ENCODE measurements at places on chromosomes 11 and 22. TPM values are rescaled to one million over a fixed set of nuclear protein-coding genes. Genes with fewer than 3 reads are reported as not detected.
A peak's percentile ranks its signal among the peaks of the same experiment; 100 is the strongest.

PDXP gene
- total RNA-seq, result 10.6 TPM

CARD16 gene
- 0.50 TPM for total RNA-seq

SCARF2 gene
- 9.1 TPM for total RNA-seq

FAM227A gene
- 8.9 TPM for total RNA-seq

OR52I1 gene
- total RNA-seq, result not detected

KCTD17 gene
- 18.1 TPM for total RNA-seq

OR5B17 gene
- total RNA-seq, result not detected

PGR gene
- under 0.01 TPM for total RNA-seq

CBX6 gene
- 28.3 TPM for total RNA-seq

TCIRG1 gene
- 84.2 TPM for total RNA-seq

- DNase-seq, result peak; percentile 51
Measured at GRCh38 chr11:129643031-129643721, 172.5 kb upstream of the TMEM45B start.

DNA sequence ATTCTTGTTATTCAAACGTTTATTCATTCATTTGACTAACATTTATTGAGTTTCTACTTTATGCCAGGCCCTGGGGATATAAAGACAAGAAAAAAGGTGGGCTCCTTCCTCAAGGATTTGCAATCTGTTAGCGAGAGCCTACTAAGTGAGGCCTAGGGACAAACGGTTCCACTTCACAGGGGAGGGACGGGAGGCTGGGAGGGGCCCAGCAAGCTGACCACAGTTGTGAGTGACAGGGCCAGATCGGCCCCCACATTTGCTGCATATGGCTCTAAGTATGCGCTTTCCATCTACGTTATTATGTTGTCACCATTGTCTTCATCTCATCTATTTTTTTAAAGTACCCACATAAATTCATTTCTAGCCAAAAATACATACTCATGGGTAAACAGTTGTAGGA, 271.1 kb downstream of the BUD13 start:
- no peak for DNase-seq

GRCh38 chr22:34001701-34002466, 81.6 kb upstream of the LARGE1 start:
- DNase-seq, result no peak

DNA sequence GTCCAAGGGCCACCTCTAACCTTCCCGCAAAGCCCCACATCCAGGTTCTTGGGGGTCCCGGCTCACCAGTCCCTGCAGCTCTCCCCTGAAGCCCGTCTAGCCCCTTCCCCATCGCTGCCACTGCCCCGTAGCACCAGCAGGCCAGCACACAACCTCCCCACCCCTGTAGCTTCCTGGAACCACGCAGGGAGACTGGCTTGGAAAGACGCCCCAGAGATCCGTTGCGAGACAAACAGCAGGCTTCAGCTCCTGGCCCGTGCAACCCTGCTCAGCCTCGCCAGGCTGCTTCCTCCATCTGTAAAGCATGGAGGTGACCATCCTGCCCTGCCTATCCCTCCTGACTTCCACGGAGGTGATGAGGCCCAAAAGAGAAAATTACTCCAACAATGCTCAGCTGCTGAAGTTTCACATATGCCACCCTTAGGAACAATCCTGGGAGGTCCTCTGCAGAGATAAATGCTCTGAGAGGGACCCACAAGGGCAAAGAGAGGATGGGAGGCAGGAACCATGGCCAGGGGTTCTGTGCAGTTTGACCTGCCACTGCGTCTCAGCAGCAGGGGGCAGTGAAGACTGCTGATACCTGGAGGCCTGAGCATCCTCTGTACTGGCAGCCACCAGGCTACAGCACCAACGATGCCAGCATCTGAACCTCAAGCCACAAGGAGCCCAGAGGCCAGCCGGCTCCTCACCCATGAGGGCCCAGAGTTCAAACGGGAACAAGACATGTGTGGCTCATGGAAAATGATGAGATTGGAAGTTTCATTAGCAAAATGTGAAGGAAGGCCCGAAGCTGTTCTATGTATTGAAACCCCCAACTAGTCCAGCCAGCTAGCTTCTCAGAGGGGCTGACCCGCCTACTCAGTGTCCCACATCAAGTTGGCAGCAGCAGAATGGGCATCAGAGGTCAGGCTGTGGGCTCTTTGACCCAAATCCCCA, 16.1 kb downstream of the DGCR2 start:
- no peak for DNase-seq

- DNase-seq, result no peak
Measured at GRCh38 chr11:83760932-83761331, 474.8 kb upstream of the CCDC90B start.

DNA sequence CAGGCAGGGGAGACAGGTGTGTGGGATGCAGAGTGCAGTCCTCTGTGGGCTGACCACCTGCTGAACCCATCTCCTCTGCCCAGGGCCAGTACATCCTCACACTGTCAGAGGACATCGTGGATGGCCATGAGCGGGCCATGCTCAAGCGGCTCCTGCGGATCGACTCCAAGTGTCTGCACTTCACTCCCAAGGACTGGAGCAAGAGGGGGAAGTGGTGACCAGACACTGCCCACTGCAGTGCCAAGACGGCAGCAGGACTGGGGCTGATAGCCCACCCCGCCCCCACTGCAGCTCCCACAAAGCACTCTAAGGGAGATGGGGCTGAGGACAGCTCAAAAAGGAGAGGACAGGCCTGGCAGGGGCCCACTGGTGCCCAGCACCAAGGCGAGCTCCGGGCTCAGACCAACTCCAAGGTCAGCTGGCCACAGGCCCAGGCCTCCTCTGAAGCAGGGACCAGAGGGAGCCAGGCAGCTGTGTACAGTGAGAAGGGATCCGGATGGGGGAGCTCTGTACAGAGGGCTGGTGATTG, 1.6 kb downstream of the RNASEH2C start:
- DNase-seq, result no peak

- no peak for DNase-seq
Measured at GRCh38 chr11:72872012-72872411, 57.8 kb downstream of the ATG16L2 start.

- no peak for DNase-seq
Measured at GRCh38 chr11:123509737-123510578, 79.9 kb downstream of the GRAMD1B start.

DNA sequence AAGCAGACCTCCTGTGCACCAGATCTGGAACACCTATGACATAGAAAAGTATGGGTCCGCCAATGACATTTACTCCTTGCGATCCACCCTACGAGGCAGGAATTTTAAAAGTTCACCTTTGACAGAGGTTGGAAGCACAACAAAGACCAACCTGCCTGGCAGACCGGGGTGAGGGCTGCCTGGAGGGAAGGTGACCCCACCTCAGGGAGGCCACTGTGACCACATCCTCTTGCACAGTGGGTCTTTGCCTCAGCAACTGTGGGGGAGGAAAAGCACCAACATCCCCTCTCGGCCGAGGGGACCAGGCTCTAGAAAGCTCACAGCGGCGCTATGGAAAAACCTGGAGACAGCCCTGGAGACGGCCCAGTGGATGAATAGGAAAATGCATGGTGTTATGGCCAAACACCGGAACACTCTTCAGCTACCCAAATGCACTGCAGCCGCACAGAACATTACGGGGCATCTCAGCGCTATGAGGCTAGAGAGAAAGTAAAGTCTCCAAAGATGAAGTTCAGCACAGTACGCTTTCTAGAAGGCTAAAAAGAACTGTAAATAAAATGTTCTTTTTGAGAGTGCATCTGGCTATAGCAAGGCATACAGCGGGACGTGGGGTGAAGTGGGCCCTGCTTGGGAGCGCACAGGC, 1.8 kb upstream of the SHISAL1 start:
- no peak for DNase-seq

GRCh38 chr11:64103277-64103985, 62.5 kb downstream of the MACROD1 start:
- no peak for DNase-seq

GRCh38 chr22:30253205-30253852, 6.8 kb upstream of the LIF start:
- DNase-seq, result peak; percentile 88

DNA sequence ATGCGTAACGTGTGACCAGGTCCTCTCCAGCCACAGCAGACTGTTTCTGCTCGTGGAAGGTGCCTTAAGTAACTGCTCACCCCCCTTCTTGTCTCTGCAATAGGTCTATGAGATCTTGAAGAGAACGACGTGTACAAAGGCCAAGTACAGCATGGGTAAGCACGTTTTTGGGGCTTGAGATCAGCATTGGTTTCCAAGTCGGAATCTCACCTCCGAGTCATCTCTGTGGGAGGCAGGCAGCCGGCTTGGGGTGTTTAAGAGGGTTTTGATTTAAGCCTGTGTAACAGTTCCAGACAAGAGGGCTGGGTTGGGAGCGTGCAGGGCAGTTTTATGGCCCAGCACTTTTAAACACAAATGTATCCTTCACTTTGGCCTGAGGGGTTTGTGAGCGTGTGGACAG, 30.1 kb downstream of the ANO1 start:
- no peak for DNase-seq

GRCh38 chr11:102151784-102152525, 41.7 kb downstream of the YAP1 start:
- no peak for DNase-seq

DNA sequence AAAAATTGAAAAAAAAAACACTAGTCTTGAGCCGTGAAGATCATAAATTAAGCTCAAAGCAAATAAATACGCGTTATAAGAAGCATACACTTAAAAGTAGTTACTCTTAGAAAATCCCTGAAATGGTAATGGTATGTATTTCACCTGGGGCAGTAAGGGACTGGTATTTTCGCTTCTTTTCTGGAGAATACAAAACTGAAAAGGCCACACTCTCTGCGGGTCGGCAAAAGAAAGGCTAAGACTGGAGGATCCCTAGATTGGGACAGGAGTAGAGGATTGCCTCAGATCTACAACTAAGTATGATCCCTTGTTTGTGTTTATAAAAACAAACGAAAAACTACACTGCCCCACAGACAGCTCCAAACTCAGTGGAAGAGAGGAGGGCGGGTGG, 617 bp downstream of the TSG101 start:
- DNase-seq, result peak; percentile 24

- no peak for DNase-seq
Measured at GRCh38 chr11:107577346-107577711, 11.8 kb upstream of the ALKBH8 start.

DNA sequence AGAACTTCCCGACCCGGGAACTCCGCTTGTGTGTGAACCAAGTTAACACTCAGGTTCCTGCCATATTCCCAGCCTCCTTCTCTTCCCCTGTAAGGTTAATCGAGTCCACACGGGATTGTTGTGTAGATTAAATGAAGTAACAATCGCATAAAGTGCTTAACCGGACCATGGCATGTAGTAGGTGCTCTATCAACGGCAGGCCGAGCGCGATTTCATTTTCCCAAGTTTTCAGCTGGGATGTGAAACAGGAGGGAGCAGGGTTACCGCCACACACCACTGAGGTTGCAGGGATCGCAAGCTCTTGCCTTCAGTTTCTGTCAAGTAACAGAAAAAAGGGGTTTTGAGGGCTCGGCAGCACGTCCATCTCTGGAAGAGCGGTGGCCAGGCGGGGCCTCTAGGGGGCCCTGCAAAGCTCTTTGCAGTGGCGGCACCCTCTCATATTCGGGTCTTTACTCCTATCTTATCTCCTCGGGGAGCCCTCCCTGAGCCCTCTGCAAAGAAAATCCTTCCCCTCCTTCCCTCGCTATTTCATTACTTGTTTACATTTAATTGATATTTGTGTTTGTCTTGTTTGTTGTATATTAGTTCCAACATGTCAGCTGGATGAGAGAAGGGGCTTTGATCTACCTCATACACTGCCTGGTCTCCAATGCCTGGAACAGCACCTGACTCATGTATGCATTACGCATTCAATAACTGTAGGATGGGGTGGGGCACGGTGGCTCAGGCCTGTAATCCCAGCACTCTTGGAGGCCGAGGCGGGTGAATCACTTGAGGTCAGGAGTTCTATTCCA, 816 bp upstream of the PLEKHA7 start:
- peak; percentile 79 for DNase-seq

GRCh38 chr11:75400146-75400865, 988 bp downstream of the RPS3 start:
- DNase-seq, result peak; percentile 17

GRCh38 chr11:12361682-12362081, 15.7 kb upstream of the PARVA start:
- DNase-seq, result peak; percentile 36

- no peak for DNase-seq
Measured at GRCh38 chr22:44633647-44634046, 68.4 kb upstream of the PRR5 start.

GRCh38 chr11:118068206-118068944, 8.5 kb upstream of the TMPRSS4 start:
- no peak for DNase-seq

DNA sequence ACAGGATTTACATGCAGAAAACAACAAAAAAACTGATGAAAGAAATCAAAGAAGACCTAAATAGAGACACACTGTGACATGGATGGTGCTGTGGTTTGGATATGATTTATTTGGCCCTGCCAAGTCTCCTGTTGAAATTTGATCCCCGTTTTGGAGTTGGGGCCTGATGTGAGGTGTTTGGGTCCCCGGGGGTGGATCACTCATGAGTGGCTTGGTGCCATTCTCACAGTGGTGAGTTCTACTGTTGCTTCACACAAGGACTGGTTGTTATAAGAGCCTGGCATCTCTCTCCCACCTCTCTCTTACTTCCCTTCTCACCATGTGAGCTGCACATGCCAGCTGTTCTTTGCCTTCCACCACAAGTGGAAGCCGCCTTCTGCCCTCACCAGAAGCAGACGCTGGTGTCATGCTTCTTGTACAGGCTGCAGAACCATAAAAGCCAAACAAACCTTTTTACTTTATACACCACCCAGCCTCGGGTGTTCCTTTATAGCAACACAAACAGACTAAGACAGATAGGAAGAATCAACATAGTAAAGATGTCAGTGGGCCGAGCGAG, 7.8 kb upstream of the RTL6 start:
- DNase-seq, result no peak

DNA sequence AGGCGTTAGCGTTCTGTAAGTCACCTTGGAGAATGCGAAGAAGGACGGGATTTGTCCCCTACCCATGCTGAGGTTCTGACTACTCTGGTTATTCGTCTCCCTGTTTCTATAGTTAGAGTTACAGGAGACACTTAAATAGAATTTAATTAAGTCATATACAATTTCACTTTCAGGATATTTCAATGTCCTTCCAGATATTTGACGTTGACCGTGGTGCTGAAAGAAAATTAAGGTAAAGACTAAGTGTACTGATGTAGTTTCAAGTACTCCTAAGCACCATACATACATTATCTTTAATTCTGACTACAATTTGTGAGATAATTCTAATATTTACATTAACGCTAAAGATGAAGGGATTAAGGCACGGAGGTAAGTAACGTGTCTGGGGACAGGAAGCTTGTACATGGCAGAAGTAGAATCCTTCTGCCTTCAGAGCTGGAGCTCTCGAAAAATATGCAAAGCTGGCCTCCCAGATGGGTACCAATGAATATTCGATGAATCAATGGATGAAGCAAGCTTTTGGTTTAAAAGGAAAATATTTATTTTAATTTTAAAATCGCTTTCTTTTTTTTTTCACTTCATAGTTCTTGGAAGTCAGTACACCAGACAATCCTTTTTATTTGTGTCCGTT, 539 bp upstream of the SLC36A4 start:
- peak; percentile 41 for DNase-seq

DNA sequence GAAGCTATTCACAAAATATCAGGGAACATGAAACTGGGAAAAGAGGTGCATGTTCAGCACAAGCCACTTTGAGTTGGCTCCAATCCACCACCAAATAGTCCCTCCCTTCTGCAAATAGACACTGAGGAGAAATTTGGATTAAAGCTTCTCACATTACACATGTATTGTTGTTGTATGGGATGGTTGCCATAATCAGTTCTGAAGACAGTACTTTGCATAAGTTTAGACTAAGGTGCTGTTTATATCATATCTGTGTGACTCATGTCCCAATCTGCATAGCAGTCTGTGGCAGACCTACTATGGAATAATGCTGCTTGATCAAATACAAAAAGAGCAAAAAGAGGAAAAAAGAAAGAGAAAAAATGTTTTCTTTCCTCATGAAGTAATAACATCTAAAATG, 376.7 kb upstream of the DDI1 start:
- DNase-seq, result no peak
